ENCODE measurements at places on chromosomes 5 and 9.

- DNase-seq = no peak
These were observed 1310.0 kb upstream of the C9orf72 start for GRCh38 chr9:28883234-28883633.

- no peak for DNase-seq
These were observed 36.4 kb upstream of the IPPK start for GRCh38 chr9:92706218-92706940.

DNA sequence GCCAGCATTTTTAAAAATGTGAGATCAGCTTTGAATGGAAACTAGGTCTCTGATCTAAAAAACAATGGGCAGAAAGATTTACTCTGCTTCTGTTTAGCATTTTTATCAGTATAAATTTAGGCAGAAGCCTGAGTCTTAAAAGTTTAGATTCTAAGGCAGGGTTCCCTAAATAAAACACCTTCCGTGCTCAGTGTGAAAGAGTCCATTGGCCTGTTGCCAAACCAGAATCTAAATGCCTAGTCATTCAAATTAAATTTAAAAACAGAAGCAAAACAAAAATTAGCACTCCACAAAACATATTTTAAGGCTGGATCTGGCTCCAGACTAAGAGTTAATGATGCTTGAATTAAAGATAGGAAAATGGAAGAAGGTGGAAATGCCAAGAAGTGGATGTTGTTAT is 4.5 kb downstream of the TYRP1 start:
- DNase-seq = no peak

GRCh38 chr5:393846-394275 is 49.1 kb upstream of the EXOC3 start:
- no peak for DNase-seq

DNA sequence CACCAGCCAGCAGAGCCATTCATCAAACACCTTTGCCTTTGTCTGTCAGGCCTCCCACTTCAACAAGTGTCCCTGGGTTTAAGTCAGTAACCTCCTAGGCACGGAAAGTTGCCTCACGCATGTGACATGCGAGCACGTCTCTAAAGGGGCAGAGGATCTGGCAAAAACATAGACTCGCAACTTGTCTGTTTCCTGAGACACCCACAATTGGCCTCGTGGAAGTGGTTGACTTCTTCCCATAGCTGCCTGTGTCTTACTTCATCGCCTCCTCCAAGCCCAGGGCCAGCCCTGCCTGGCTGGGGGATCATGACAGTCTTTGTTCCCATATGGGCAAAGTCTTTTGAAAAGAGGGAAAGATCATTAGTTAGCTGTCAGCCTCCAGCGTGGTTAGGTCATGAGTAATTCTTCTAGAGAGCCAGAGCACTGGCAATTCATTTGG is 35.5 kb upstream of the GLRX start:
- no peak for DNase-seq

- no peak for DNase-seq
These were observed 8.4 kb upstream of the EXOC3 start for GRCh38 chr5:434443-435146.

All from stimulated activated CD8-positive, alpha-beta memory T cell treated with anti-CD3 and anti-CD28 coated beads, Interleukin-12 subunit alpha, Interleukin-12 subunit beta, amount 100 ng/mL, for 1 hour (primary cell).